ENCODE measurements at places on chromosomes 13 and 19.

GRCh38 chr13:29484796-29485195 is 110.7 kb downstream of the SLC7A1 start:
- DNase-seq, result no peak

GRCh38 chr19:39308531-39309304 is 11.9 kb downstream of the LRFN1 start:
- no peak for DNase-seq

DNA sequence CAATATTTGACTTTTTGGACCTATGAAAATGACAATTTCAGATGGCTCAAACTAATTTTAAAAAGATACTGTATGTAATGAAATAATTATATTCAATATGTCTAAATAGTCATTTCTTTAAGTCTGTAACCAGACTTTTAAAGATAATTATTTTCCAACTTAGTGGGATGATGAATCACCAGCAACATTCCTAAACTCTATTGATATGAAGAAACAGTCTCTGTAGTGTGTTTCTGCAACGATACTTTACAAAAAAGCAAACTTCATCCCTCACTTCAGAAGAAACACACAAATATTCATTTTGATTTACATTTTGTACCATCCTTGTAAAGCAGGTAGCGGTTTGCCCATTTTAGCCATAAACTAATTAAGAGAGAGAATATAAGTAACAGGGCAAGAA is 417.4 kb downstream of the EFNB2 start:
- no peak for DNase-seq

DNA sequence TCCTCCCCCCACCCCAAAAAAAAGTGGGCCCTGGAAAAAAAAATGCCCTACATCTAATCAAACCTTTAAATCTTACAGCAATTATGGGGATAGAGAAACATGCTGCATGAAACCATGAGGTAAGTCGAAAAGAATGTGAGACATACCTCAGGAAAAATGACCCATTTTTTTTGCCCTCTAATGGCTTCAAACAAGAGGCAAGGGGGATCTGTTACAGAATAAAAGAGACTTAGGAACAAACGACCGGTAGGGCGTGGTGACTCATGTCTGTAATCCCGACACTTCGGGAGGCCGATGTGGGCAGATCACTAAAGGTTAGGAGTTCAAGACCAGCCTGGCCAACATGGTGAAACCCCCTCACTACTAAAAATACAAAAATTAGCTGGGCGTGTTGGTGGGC is 8.4 kb downstream of the RGL3 start:
- DNase-seq, result no peak

DNA sequence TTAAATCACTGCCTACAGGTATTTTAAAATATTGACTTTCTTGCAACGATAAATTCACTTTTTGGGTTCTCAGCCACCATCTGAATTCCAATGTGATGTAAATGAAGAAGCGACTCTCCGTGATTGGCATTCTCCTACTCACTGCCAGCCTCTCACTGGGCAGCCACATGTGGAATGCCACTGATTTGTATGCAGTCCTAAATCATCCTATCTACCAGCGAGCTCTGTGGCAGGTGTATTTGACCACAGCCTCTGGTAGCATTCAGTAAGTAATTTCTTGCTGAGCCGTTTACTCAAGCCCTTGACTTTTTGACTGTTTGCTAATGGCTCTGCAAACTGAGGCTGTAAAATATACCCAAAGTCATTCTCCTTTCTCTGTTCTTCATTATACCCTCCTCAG is 559.0 kb upstream of the SLC10A2 start:
- DNase-seq, result no peak

DNA sequence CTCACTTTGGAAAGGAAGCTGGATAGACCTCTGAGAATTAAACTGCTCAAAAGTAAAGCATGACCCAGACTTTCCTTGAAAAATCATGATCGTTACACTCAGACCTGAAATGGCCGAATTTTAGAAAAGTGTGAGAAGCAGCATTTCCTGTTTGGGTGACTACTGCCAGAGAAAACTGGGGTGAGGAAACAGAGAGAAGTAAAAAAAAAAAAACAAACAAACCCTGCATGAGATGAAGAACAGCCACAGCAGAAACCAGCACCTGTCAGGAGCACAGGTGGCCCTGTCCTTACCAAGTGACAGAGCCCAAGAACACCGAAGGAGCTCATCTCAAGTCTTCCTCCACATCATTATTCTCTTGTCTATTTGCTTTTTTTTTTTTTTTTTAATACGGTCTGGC is 12.0 kb upstream of the ADPRHL1 start:
- no peak for DNase-seq

DNA sequence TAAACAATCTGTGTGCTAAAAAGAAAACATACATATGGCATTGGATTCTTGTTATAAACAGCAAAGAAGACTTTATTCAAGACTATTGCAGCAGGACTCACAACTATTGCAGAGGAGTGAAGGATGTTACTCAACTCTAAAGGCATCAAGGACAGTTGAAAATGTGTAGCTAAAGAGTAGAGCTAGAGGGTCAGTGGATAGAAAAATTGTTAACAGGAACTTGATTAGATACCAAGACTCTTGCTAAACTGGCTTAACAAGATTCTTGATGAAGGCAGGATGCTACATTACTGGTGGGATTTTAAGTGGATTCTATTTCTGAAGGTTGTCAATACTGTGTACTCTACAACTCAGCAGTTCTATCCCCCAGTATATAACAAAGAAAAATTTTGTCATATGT is 1183.3 kb downstream of the SLITRK1 start:
- DNase-seq, result no peak

DNA sequence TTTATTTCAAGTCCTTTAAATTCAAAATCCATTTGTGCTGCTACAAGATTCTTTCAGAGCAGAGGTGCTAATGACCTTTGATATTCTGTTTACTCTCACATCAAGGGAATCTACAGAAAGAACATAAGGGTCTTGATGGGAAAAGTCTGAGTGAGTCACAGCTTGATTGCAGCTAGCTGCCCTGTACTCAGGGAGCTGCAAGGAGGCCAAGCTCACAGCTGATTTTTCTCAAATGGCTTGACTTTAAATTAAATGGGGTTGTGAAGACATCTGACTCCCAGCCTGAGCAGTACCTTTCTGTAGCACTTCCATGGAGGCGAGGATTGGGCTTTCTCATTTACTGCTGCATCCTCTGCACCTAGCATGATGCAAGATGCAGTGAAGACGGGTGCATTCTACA is 62.5 kb downstream of the RAP2A start:
- no peak for DNase-seq
